ENCODE measurements at places on chromosomes 7 and 10. TPM values are rescaled to one million over a fixed set of nuclear protein-coding genes. Genes with fewer than 3 reads are reported as not detected.

ELFN1 gene
- total RNA-seq: 0.65 TPM

DNA sequence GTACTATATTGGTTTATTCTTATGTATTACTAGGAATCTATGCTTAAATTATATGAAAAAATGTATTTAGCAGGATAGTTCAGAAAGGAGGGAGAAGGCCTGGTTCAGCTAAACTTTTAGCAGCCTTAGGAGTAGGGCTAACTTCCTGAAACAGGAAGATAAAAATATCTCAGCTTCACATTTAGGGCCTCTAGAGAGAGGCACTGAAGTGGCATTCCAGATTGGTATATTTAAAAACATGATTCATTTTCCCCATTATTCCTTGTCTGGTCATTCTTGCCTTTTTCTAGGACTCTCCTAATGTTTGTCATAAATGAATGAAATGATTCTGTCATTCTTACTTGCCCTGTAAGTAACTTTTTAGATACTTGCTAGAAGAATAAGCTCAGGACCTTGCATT, 63.0 kb upstream of the CYP26C1 start:
- peaks cover 2% of the 10 kb centered on the region for H3K36me3 ChIP-seq
- peak overlapping the region; percentile 88 for H3K27ac ChIP-seq
- H3K27me3 ChIP-seq: no peaks in the 10 kb centered on the region
- no peak for DNase-seq
- H3K4me1 ChIP-seq: peaks cover 23% of the 10 kb centered on the region

DUS4L gene
- total RNA-seq: 4.9 TPM

GRCh38 chr7:17501441-17502212, 203.2 kb downstream of the AHR start:
- H3K27ac ChIP-seq: peak overlapping the region; percentile 52
- H3K4me3 ChIP-seq: no peak overlapping the region
- H3K27me3 ChIP-seq: no peaks in the 10 kb centered on the region
- H3K36me3 ChIP-seq: no peaks in the 10 kb centered on the region
- peaks cover 73% of the 10 kb centered on the region for H3K4me1 ChIP-seq
- DNase-seq: no peak

Data from chondrocyte (in vitro differentiated cells).